SHP77 (cell line): ENCODE measurements at places on chromosomes 3 and 15.

GRCh38 chr15:57167821-57168395 is 208.4 kb upstream of the CGNL1 start:
- no peak for DNase-seq

- DNase-seq: no peak
Observed at GRCh38 chr3:66386925-66387650, 113.7 kb downstream of the LRIG1 start.

GRCh38 chr3:25897019-25897418 is 107.1 kb downstream of the OXSM start:
- no peak for DNase-seq

DNA sequence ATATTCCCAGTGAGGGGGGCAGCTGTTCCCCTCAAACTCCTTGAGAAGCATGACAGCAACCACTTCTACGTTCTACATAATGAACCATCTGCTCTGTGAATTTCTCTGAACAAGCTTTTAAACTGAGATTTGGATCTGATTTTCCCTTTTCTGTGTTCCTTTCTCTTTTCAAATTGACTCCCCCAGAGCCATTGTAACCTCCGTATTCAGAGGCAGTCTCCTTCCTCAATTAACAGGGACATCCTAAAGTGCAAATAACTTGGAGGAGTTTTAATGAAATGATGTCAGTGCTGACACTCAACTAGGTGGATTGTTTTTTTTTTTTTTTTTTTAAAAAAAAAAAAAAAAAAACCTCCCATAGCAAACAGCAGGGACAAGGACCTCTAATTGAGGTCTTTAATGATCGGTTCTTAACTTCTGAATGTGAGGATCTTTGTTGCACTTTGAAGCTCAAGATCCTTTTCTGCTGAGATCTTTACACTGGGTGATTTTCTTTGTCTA is 48.8 kb downstream of the ADAMTS9 start:
- no peak for DNase-seq

GRCh38 chr3:158845765-158846350 is 44.0 kb downstream of the MFSD1 start:
- DNase-seq: peak; percentile 71

DNA sequence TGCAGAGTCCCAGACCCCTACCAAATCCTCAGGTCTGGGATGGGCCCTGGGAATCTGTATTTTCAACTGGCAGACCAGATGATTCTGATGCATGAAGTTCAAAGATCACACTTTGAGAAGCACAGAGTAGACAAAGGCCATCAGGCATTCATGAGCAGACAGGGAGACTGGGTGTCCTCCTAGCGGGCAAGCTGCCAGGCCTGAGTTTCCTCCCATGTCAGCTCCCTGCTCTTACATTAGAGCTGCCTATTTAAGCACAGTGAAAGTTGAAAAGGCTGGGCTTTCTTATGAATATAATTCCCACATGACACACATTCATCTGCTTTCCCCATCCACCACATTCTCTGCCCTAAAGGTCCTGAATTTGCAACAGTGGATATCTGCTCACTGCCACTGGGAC is 14.0 kb downstream of the CAPN3 start:
- no peak for DNase-seq

DNA sequence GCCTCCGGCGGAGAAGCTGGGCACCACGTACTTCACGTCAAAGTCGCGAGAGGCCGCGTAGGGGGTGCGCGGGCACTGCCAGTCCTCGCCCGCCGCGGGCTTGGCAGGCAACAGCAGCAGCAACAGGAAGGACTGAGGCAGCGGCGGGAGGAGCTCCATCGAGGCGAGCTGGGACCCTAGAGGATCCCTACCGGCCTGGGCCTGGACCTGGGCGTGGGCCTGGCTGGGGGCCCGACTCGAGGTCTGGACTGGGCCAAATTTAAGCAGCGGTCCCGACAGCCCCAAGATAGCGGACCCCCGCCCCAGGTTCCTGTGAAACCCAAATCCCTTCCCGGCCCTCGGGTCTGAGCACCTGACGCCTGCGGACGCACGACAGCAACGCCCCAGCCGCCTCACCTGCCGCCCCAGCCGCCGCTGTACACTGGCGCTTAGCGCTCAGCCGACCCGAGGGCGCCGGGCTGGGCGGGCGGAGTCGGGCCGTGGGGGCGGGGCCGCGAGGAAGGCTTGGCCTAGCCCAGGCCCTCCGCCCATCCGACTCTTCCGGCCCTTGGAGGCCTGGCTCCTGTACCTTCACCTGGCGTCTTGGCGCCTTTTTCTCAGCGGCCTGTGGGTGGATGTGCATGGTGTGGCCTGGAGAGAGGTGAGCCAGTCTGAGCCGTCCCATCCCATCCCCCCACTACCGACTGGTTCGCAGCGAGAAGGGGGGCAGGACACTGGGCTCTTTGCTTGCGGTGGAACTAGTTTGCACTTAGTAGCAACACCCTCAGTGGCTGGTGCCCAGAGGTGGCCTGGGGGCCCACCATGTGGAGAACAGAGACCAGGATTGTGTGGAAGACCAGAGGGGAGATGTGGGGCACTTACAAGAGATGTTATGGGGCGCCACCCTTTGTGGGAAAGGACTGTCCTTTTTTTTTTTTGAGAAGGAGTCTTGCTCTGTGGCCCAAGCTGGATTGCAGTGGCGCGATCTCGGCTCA is at the start of gene MST1R:
TSS of gene MST1R (minus strand) at position 423 of the 974 bp plus-strand sequence. CDS start at position 159, 264 bp downstream.
- DNase-seq: peak; percentile 52

GRCh38 chr3:112817271-112817670 is 29.4 kb downstream of the CD200R1L start:
- DNase-seq: no peak

DNA sequence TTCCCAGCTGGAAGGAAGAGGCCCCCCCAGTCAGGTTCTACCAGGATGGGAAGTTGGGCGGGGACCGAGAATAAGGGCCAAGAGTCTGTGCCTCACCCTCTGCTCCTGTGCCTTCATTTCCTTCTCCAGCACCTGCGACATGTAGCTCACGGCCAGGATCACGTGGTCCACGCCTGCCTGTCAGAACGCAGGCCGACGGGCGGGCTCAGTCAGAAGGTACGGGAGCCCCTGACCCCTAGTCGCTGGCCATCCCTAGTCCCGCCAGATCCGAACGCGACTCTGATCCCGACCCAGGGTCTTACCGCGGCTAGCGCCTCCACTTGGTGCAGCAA is 489 bp downstream of the GMPPB start:
- peak; percentile 23 for DNase-seq

DNA sequence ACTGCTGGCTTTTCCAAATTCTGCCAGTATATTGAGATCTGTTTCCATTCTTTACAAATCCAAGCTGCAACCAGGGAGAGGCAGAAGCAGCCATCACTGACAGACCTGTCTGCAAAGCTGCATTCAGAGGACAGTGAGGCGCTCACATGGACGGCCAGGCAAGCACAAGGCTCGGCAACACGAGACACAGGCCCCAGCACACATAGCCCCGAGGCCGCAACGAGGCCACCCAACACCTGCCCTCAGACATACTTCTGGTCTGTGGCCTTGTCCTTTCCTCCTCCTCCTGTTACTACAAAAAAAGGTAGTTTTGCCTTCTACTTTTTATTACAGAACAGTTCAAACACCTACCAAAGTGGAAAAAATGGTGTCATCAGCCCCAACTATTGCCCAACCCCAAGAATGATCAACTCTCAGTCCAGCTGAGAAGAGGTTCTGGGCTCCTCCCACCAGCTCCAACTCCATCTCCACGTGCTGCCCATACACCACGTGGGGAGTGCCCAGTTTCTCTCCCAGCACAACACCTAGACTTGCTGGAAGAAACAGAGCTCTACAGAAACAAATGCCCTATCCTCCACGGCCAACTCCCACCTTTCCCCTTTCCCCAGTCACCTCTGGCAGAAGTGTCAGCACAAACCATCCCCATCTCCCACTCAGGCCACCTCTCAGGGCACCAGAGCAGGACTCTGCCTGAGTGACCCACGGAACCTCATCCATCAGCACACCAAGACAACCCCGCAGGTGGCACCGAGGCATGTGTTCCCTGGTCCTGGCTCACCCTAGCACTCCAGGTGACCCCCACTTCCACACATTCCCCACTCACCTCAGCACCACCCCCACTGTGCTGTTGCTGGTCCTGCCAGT is 7.4 kb downstream of the ZXDC start:
- DNase-seq: no peak

DNA sequence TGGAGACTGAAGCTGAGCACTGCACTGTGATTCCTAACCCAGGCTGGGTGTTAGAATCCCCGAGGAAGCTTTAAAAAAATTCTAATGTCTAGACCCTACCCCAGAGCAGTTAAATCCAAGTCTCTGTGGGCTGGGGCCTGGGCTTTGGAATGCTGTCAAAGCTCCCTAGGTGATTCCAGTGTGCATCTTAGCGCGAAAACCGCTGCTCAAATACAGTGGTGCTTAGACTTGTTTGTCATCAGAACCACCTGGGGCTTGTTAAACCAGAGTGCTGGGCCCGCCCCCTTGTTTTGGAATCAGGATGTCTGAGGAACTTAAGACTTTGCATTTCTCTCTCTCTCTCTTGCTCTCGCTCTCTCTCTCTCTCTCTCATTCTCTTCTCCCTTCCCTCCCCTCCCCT is 20.7 kb downstream of the RHCG start:
- DNase-seq: no peak

DNA sequence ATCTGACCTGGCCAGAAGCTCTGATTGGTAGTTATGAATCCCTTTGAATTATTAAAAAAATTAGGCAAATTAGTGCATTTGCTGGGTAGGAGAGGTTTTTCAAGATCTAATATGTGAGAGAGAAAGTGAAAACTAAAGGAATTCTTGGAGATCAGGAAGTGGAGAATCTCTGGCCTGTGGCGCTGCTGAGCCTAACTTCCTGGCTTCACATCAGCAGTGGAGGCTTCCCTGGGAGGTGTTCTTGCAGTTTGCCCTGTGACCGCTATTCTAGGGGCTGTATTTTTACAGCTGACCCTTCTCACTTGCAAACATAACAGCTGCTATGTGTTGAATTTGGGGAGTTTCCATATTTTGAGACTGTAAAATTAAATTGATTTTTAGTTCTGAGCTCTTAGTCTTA is 166.4 kb downstream of the ATG7 start:
- no peak for DNase-seq

GRCh38 chr15:96896766-96897165 is 566.3 kb downstream of the NR2F2 start:
- no peak for DNase-seq

- DNase-seq: peak; percentile 41
Observed at GRCh38 chr15:77819851-77820728, 187.4 kb upstream of the LINGO1 start.

- no peak for DNase-seq
Observed at GRCh38 chr3:194982472-194982871, 288.5 kb downstream of the XXYLT1 start.

DNA sequence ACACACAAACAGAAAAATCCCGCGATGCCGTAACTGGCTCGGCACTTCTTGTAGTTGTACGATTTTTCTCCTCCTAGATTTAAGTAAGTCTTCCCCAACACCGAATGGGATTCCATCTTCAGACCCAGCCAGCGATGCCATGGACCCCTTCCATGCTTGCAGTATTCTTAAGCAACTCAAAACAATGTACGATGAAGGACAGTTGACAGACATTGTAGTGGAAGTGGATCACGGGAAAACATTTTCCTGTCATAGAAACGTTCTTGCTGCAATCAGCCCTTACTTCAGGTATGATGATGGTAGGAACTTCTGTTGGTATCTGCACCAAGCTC is 763 bp downstream of the KBTBD8 start:
- no peak for DNase-seq

- no peak for DNase-seq
Observed at GRCh38 chr15:34951993-34952392, 17.5 kb downstream of the AQR start.

GRCh38 chr3:141486496-141486745 is 406 bp upstream of the RASA2 start:
- no peak for DNase-seq

DNA sequence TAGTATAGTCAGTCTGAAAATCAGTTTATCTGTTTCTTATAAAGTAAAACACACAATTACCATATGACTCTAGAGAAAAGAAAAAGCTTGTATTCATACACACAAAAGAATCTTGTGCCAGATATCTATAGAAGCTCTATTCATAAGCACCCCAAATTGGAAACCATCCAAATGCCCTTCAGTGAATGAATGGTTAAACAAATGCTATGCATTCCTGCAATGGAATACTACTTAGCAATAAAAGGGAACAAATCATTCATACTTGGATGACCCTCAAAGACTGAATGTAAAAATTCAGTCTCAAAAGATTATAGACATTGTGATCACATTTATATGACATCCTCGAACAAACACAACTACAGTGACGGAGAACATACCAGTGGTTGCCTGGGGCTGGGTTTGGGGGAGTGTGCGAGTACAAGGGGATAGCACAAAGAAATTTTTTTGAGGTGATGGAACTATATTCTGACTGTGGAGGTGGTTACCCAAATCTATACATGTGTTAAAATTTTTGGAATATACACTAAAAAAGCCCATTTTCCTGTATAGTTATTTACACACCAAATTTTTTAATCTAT is 680.6 kb downstream of the NTRK3 start:
- DNase-seq: no peak

- DNase-seq: no peak
Observed at GRCh38 chr3:59717679-59718205, 667.9 kb upstream of the CFAP20DC start.

GRCh38 chr3:177463863-177464262 is 266.6 kb upstream of the TBL1XR1 start:
- DNase-seq: no peak

DNA sequence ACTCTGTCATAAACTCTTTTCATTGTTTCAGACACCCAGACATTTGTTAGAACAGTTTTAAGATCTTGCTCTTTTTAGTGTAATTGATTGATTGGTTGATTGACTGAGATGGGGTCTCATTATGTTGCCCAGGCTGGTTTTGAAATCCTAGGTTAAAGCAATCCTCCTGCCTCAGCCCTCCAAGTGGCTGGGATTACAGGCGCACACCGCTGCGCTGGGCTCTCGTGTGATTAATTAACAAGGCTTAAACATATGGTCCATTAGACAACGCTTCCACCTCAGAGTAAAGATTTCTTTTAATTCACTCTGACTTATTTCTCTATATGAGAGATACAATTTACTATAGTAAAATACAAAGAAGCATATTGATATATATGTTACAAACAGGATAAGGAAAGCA is 114.0 kb upstream of the C2CD4B start:
- no peak for DNase-seq

GRCh38 chr3:161989012-161989411 is 492.4 kb downstream of the OTOL1 start:
- DNase-seq: no peak

DNA sequence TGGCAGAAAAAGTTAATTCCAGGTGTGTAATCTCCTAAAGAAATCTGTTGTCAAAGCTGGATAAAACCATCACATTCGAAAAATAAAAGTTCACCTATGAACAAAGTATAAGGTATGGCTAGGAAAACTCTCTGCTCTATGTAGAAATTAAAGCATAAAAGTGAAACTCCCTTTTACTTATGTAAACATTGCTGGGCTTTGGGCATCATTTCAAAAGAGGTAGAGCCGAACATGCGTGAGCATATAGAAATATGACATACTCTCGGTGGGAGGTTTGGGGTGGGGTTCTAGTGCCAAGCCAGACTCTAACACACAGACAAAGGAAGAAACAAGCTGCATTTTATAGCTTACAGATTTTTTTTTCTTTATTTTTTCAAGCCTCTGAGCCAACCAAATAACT is 306.8 kb upstream of the ATP11B start:
- peak; percentile 18 for DNase-seq
